Stimulated activated CD8-positive, alpha-beta memory T cell treated with anti-CD3 and anti-CD28 coated beads, Interleukin-15, amount 100 ng/mL, for 24 hours (primary cell): ENCODE measurements at places on chromosomes 5 and 9.

GRCh38 chr9:77752554-77752953, 104.4 kb upstream of the GNA14 start:
- no peak for DNase-seq

- no peak for DNase-seq
Observed at GRCh38 chr9:94865582-94866452, 139.3 kb downstream of the AOPEP start.

DNA sequence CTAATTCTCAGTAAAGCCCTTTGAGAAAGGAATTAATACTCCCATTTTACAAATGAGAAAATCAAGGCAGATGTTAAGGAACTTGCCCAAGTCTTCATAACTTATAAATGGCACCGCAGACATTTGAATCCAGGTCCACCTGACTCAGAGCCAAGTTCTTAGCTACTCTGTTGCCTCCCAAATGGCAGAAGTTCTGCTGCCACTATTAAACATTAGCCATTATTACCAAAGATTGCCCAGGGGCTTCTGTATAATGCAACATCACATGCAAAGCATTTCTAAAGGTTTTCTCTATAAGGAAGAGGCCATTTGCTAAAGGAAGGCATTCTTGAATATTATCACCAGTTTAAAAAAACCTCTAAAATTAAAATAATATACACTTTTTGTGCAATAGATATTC, 28.3 kb downstream of the TPD52L3 start:
- no peak for DNase-seq

GRCh38 chr5:118967059-118967508, 21.3 kb downstream of the DTWD2 start:
- no peak for DNase-seq

DNA sequence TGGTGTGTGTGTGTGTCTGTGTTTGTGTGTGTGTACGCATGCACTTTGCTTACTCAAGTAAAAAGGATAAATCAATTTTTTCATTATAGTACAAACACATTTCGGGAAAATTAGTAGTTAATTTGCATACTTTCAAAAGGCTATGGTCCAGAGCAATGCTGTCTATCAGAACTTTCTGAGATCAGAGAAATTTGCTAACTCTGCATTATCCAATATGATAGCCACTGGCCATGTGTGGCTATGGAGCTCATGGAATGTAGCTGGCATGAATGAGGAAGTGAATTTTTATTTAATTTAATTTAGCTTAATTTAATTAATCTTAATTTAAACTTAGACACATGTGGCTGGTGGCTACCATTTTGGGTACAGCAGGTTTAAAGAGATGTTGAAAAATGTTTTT, 289.6 kb downstream of the MAT2B start:
- no peak for DNase-seq

- no peak for DNase-seq
Observed at GRCh38 chr5:79712741-79713140, 23.1 kb downstream of the CMYA5 start.

- DNase-seq, result no peak
Observed at GRCh38 chr9:110971234-110971633, 67.0 kb downstream of the LPAR1 start.

DNA sequence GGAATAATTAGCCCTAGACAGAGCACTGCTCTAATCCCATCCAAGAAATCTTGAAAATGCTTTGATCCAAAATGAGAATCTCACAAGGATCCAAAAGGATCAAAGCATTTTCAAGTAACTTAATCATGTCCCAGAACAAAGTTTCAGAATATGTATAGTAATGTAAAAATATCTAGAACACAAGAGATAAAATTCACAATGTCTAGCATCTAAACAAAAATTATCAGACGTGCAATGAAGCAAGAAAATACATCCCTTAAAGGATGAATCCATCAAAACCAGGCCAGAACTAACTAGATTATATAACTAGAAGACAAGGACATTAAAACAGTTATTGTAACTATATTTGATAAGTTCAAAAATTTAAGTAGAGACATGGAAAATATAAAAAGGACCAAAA, 69.3 kb downstream of the INIP start:
- DNase-seq, result no peak

GRCh38 chr9:81225596-81225995, 463.8 kb downstream of the TLE1 start:
- DNase-seq, result no peak

GRCh38 chr5:67474597-67475238, 278.1 kb upstream of the CD180 start:
- DNase-seq, result no peak

GRCh38 chr5:154203798-154204578, 13.5 kb downstream of the GALNT10 start:
- DNase-seq, result no peak
